NCI-H748 treated with DMSO at 0.1 percent for 48 hours (cell line): ENCODE measurements at places on chromosomes 16 and 17.

GRCh38 chr16:78761427-78761826 lies 662.0 kb downstream of the WWOX start:
- DNase-seq = no peak

DNA sequence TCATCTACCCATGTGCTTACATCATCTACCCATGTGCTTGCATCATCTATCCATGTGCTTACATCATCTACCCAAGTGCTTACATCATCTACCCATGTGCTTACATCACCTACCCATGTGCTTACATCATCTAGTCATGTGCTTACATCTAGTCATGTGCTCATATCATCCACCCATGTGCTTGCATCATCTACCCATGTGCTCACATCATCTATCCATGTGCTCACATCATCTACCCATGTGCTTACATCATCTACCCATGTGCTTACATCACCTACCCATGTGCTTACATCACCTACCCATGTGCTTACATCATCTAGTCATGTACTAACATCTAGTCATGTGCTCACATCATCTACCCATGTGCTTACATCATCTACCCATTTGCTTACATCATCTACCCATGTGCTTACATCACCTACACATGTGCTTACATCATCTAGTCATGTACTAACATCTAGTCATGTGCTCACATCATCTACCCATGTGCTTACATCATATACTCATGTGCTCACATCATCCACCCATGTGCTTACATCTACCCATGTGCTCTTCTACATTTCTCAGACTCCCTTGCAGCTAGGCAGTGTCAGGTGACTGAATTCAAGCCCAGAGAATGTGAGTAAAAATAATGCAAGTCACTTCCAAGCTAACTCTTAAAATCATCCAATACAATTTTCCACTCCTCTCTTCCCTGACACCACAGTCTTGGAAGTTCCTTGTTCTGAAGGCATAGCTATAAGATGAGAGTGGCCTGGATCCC lies 196.8 kb downstream of the CBLN1 start:
- no peak for DNase-seq

DNA sequence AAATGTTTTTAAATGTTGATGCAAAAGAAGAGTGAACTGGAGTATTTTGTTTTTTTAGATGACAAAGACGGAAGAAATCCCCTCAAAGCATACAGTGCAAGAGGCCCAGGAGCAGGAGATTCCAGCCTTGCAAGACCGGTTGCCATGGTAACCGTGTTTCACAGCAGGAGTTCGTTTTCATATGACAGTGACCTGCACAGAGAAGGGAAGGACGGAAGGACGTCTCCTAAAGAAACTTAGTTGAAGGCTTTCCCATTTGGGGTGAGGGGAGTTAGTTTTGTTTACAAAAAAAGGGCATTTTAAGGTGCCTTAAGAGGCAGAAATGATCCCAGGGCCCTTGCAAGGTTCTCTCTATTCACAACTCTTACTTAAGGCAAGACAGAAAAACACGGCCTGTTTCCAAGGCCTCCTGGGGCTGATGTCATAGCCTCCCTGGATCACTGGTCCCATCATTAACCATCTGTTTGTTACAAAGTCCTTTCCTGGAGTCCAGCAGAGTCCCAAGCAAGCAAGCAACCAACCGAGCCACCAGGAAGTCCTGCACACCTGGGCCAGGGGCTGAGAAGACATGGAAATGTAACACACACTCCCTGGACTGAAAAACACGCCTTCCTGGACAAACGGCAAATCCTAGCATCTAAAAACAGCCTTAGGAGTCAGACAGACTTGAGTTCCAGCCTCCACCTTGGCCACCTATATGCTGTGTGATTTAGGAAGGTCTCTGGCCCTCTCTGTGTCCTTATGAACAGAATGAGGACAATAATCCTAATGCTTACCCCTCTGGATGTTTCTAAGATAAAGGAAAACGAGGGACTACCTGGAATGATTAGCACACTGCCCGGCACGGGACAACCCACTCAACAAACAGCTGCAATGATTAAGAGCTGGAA lies 30.3 kb upstream of the RPH3AL start:
- no peak for DNase-seq

DNA sequence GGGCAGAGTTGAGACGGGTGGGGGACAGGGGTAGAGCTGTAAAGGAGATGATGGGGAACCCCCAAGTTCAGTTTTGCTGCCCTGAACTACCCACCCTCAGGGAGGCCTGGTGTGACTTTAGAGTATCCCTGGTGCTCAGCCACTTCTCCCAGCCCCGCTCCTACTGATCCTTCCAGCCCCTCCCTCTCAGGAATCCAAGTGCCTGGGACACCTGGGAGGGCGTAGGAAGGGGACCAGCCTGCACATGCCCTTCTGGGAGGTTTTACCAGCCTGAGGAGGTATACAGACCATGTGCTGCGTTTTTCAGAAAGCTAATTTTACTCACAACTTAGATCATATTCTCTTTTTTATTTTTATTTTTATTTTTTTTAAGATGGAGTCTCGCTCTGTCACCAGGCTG lies 4.1 kb downstream of the ST6GALNAC2 start:
- DNase-seq = no peak

DNA sequence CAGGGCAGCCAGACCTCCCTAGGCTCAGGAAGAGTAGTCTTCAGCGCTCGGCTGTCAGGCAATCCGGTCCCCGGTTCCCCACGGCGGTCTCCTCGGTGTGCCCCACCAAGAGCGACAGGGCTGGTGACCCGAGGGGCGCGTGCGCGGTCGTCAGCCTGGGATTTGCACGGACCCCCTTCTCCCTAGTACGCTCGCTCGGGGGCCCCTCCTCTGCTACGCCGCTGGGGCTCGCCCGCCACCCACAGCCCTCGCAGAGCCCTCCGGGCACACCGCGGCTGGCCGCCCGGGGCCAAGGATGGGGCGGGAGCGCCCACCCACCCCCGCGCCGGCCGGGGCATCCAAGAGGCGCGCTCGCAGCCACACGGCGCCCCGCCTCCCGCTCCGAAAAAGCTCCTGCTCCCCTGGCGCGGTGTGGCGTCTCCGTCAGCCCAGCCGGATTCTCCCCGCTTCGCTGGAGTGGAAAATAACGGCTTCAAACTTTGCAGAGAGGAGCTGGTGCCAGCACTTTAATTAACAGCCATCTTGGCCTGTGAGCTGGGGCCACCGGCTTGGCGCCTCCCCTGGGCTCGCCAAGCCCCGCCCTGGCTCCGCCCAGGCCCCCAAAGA lies 2.1 kb upstream of the C1QL1 start:
- DNase-seq = no peak
